NCI-H2029 treated with DMSO at 0.1 percent for 48 hours (cell line): ENCODE measurements at places on chromosomes 6 and 20.

DNA sequence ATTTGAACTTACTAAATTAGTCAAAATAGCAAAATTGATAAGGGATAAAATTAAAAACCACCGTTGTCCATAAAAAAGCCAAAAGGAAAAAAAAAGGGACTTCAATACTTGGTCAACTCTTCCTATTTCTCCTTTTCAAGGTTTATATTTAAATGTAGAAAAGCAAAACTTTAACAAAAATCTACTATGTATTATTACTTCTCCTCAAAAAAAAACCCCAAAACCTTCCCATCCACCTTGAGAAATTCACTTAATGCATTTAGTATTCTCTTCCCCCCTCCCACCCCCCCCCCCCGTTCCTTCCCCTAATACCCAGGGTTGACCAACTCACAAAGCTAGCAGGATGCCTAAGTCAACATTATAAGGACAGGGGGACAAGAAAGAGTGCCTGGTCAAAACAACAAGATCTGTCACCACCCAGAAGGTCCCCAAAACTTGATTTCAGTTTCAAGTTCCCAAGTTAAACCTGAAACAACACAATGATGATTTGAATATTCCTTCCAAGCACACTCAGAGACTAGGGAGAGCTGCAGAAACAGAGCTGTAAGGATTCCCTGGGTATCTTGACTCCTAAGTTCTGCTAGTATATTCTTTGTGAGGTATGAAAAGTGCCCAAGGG is 14.6 kb downstream of the GMDS start:
- no peak for DNase-seq

DNA sequence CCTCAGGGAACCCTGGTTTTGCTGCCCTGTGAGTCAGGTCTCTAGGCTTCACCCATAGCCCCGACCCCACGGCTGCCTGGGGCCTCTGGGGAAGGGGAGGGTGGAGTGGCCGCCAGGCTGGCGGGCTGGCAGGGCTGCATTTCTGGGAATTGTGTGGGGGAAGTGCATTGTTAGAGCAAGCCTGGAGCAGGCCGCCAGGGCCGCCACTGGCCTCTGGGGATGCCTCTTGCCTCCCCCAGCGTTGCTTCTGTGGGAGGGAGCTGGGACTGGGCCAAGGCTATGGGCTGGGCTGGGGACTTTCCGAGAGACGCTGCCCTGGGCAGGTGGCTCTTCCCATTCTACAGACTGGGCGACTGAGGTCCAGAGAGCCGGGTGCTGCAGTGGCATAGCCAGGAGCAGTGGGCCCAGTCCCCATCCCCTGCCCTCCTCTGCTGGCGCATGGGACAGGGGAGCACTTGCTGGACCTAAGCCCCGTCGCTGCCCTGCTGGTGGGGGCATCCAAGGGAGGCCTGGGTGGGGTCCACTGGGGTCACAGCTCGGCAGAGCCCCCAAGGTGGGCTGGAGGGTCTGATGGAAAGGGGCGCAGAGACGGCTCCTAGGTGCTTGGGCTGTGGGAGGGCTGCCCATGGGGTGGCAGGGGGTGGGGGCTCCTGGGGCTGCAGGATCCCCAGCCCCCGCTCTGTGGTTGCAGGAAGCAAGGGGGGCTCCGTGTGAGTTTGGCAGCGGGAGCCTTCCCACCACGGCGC is 6.6 kb upstream of the SOX18 start:
- DNase-seq: no peak

DNA sequence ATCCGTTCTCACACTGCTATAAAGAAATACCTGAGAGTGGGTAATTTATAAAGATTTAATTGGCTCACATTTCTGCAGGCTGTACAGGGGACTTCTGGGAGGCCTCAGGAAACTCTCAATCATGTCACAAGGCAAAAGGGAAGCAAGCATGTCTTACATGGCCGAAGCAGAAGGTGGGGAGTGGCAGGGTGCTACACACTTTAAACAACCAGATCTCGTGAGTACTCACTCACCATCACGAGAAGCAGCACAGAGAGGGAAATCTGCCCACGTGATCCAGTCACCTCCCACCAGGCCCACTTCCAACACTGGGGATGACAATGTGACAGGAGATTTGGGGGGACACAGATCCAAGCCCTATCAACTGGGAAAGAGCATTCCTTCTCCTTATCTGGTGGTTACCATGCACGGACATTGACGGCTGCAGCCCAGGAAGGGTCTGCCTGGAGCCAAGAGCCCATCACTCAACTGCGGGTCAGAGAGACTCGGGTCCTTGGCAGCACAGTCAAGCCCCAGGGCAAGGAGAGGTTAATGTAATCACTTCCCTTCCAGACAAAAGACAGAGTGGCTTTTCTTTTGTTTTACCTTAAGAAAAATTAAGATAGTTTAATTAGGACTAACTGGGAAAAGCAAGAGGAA is 112.3 kb upstream of the CST7 start:
- no peak for DNase-seq

DNA sequence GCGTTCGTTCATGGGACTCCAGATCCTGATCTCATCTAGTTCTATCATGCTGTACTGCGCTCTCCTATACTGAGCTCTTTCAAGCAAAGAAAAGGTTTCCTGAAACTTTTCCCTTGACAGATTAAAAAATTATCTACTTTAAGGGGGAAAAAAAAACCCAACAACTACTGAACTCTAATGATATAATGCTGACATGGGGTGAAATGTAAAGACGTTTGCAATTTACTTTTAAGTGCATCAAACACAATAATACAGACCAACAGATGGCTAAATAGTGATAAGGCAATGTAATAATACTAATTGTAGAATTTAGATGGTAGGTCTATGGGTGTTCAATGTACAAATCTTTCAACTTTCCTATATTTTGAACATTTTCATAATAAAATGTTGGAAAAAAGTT is 16.4 kb downstream of the TOMM34 start:
- no peak for DNase-seq

DNA sequence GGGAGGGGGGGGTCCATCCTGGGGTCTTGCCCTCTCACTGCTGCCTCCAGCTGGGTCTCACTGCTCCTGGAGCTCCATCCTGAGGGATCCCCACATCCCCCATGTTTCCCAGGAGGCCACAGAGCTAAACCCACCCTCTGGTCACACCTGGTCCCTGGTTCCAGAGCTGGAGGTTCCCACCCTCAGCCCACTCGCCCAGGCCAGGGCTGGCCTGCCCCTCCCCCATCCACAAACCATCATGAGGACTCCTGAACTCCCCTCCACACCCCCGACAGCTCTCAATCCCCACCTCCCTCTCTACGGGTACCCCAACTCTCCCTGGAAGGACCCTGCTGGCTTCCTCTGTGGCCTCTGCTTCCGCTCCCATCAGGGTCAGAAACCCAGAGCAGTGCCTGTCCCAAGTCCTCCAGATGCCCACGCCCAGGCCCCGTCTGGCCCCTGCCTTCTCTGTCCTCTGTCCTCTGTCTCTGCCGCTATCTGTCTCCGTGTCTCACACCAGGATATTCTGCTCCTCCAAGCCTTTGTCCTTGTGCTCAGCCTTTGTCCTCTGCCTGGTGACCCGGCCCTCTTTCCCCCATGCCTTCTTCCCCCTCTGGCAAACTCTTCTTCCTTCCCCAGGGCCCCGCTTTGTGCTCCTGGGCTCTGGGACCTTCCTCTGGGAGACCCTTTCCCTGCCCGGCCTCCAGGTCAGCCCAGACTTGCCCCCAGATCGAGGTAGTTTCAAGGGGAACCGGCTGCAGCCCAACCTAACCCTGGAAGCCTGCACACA is 74.0 kb downstream of the SRC start:
- DNase-seq: no peak
